CD4-positive, alpha-beta T cell (primary cell): ENCODE measurements at places on chromosomes 11 and 22. TPM values are rescaled to one million over a fixed set of nuclear protein-coding genes. Genes with fewer than 3 reads are reported as not detected.
A peak's percentile ranks its signal among the peaks of the same experiment; 100 is the strongest.

Gene SCGB1D2
- total RNA-seq, result not detected

Gene KCNQ1
- total RNA-seq, result 33.1 TPM

Gene BIK
- total RNA-seq, result 2.1 TPM

Gene MTFP1
- 38.0 TPM for total RNA-seq

Gene ARHGAP42
- total RNA-seq, result not detected

Gene MS4A14
- not detected for total RNA-seq

DNA sequence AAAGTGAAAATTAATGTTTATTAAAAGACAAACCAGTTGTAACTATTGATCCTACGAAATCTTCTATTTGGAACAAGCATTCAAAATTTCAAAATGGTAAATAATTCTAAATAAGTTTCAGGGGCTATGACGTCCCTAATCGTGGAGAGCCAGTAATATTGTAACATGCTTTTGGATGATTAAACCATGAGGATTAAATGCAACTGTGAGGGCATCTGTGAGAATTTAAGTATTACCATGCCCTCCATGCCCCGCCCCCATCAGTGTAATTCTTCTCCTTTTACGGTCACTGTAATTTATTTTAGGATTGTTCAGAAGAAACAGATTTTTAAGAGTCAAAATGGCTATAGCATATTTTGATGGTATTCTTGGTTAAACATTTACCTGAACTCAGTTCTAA, 133.2 kb downstream of the APOL5 start:
- no peak for DNase-seq
- H3K27me3 ChIP-seq, result no peaks in the 10 kb centered on the region
- no peak overlapping the region for H3K4me3 ChIP-seq
- no peaks in the 10 kb centered on the region for H3K4me1 ChIP-seq

GRCh38 chr11:125995313-125995712, 49.5 kb downstream of the VSIG10L2 start:
- no peak overlapping the region for H3K4me3 ChIP-seq
- no peak for DNase-seq

- peaks cover 3% of the 10 kb centered on the region for H3K27me3 ChIP-seq
- H3K36me3 ChIP-seq, result no peaks in the 10 kb centered on the region
- H3K4me3 ChIP-seq, result no peak overlapping the region
- no peak overlapping the region for H3K27ac ChIP-seq
Measured at GRCh38 chr11:61656347-61657077, 23.7 kb upstream of the DAGLA start.

DNA sequence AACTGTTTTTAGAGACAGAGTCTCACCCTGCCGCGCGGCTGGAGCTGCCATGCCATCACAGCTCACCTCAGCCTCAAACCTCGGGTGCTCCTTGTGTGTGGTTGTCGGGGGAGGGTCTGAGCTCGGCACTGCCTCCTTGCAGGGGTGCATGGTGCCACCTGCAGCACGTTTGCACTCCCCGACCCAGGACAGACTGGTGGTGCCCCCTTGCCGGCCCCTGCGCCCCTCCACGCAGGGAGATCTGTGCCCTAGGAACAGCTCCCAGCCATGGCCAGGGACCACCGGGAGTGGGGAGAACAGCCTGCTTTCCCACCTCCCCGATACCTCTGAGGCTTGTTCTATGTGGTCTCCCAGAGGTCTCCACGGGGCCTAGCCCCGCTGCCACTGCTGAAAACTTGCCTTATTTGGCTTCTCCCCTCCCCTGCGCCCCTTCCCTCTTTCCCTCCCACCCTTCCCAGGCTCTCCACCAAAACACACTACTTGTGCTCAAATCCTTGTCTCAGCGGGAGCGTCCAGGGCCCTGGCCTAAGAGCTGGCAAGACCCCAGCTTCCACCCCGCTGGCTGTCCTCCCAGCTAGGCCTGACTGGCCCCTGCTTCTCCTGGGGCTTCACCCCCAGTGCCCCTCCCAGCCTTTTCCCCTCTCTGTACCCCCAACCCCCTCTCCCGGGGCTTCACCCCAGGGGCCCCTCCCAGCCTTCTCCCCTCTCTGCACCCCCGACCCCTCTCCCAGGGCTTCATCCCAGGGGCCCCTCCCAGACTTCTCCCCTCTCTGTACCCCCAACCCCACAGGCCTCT, 13.4 kb upstream of the TPCN2 start:
- H3K4me1 ChIP-seq, result no peaks in the 10 kb centered on the region
- H3K27ac ChIP-seq, result no peak overlapping the region
- no peaks in the 10 kb centered on the region for H3K27me3 ChIP-seq
- H3K36me3 ChIP-seq, result no peaks in the 10 kb centered on the region

GRCh38 chr11:60280412-60280811, at the start of gene MS4A4A:
Gene MS4A4A (plus strand): TSS chr11:60280666. CDS start chr11:60280676, 10 bp downstream.
- DNase-seq, result no peak
- no peaks in the 10 kb centered on the region for H3K36me3 ChIP-seq
- no peak within 1 kb of the TSS for H3K4me3 ChIP-seq
- H3K4me1 ChIP-seq, result no peaks in the 10 kb centered on the region
- no peak within 1 kb of the TSS for H3K27ac ChIP-seq
- H3K27me3 ChIP-seq, result no peaks in the 10 kb centered on the region

- H3K27ac ChIP-seq, result no peak overlapping the region
- H3K4me3 ChIP-seq, result no peak overlapping the region
- no peaks in the 10 kb centered on the region for H3K27me3 ChIP-seq
- no peaks in the 10 kb centered on the region for H3K4me1 ChIP-seq
- no peaks in the 10 kb centered on the region for H3K36me3 ChIP-seq
Measured at GRCh38 chr11:128219731-128220120, 367.6 kb downstream of the ETS1 start.

GRCh38 chr11:36463781-36464180, 46.3 kb downstream of the TRAF6 start:
- no peaks in the 10 kb centered on the region for H3K36me3 ChIP-seq
- H3K27ac ChIP-seq, result no peak overlapping the region
- no peaks in the 10 kb centered on the region for H3K27me3 ChIP-seq
- DNase-seq, result no peak
- H3K4me3 ChIP-seq, result no peak overlapping the region

DNA sequence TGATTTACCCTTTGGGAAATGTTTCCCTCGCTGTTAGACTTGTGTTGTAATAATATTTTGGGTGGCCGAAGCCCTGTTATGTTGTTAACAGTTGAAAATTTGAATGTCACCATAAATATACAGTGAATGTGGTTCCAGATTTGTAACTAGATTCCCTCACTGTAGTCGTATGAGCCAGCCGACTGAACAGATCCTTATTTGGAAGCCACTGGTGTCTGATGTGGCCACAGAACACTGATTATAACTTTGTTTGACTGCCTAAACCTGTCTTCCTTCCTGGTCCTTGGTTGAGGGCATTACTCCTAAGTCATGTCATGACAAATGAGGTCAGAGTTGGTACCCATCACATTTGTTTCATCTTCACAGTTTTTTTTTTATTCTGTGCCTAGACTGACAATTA, 45.4 kb downstream of the YAP1 start:
- H3K4me3 ChIP-seq, result no peak overlapping the region
- H3K4me1 ChIP-seq, result no peaks in the 10 kb centered on the region
- H3K27me3 ChIP-seq, result no peaks in the 10 kb centered on the region
- H3K36me3 ChIP-seq, result no peaks in the 10 kb centered on the region
- H3K27ac ChIP-seq, result no peak overlapping the region

DNA sequence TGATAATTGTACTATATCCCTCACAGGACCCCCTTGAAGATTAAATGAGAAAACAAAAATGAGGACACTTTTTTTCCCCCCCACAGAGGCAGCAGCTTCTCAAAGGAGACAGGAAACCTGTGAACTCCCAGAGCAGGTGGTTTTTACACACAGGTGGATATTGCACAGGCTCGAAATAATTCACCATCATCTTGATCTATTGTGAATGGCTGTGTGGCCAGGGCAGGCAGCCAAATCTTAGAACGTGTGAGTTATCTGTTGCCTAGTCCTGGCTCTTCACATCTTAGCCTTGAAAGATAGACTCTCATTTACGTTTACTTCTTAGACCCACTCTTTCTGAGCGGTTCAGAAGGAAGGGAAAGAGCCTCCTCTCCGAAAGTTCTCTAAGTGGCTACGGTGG, 23.5 kb downstream of the PPFIBP2 start:
- H3K4me1 ChIP-seq, result no peaks in the 10 kb centered on the region
- no peak overlapping the region for H3K27ac ChIP-seq

DNA sequence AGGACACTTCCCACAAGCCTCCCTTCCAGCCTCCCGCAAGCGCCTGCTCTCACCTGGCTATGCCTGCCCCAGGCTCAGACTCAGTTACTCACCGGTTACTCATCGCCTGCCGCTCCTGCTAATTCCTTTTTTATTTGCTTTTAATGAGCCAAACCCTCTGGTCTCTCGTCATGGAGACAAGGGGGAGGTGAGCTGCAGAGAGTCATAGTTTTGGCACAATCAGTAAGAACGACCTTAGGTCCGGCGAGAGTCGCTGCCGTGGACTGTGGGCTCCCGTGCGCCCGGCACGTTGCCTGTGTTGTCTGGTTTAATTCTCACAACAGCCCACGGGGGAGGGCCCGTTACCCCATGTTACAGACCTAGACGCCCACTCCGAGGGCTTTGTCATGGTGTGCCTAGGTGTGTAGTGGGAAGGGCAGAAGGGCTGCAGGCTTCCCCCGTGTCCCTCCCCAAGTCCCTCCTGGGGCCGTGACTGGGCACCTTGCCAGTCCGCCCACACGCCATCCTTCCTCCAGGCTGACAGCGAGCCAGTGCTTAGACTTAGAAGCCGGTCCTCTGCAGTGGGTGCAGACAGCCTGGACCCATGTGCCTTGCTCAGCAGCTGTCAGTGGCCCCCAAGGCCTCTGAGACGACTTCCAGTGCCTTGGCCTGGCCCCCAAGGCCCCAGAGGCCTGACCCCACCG, 42.2 kb downstream of the WNT7B start:
- no peak overlapping the region for H3K27ac ChIP-seq
- no peak for DNase-seq
- no peaks in the 10 kb centered on the region for H3K4me1 ChIP-seq
- no peak overlapping the region for H3K4me3 ChIP-seq
- H3K36me3 ChIP-seq, result no peaks in the 10 kb centered on the region
- no peaks in the 10 kb centered on the region for H3K27me3 ChIP-seq

DNA sequence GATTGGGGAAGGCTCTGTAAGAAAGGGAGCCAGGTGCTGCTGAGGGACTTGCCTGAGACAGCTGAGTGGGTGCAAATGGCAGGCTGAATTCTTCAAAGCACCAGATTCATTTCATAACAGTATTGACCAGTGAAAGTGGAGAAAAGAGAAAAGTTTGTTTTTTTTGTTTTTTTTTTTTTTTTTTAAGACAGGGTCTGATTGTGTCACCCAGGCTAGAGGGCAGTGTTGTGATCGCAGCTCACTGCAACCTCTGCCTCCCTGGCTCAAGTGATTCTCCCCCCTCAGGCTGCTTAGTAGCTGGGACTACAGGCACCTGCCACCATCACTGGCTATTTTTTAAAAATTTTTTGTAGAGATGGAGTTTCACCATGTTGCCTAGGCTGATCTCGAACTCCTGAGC, 494.0 kb downstream of the MIAT start:
- no peaks in the 10 kb centered on the region for H3K36me3 ChIP-seq
- no peak overlapping the region for H3K4me3 ChIP-seq
- no peak overlapping the region for H3K27ac ChIP-seq
- DNase-seq, result no peak
- H3K27me3 ChIP-seq, result peaks cover 5% of the 10 kb centered on the region

DNA sequence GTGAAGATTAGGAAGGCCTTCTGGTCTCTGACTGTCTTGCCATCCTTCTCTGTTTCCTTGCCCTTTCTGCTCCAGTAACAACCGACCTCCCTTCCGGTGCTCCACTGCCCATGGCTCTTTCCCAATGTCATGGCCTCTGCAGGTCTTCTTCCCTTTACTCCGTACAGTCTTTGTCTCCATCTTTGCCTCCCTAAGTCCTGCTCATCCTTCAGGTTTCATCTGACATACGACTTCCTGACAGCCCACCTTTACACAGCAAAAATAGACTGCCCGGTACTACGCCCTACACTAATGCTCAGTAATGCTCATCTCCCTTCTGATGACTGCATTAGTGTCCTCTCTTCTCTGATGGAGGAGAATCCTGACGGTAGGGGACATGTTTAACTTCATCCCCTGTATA, 63.9 kb downstream of the FBXO7 start:
- H3K36me3 ChIP-seq, result no peaks in the 10 kb centered on the region
- no peak for DNase-seq
- peaks cover 2% of the 10 kb centered on the region for H3K27me3 ChIP-seq
- H3K27ac ChIP-seq, result no peak overlapping the region
- no peak overlapping the region for H3K4me3 ChIP-seq
- no peaks in the 10 kb centered on the region for H3K4me1 ChIP-seq

DNA sequence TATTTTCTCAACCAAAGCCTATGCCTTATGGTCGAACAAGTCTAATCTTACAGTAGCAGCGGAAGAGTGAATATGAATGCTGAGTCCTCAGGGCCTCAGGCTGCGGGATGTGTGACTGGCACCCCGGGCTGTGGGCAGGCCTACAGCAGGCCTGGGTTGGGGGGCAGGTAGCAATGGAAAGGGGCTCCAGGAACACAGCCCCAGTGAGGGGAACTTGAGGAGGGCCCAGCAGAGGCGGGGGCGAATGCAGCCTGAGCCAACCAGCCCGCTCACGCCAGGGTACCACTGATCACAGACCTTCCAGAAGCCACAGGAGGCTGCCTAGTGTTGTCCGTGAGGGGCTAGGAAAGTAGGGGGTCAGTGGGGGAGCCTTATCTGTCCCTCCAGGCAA, 11.3 kb upstream of the CD5 start:
- no peaks in the 10 kb centered on the region for H3K36me3 ChIP-seq
- H3K27me3 ChIP-seq, result no peaks in the 10 kb centered on the region
- peak overlapping the region; percentile 28 for H3K4me3 ChIP-seq
- H3K4me1 ChIP-seq, result peaks cover 50% of the 10 kb centered on the region

GRCh38 chr11:134476435-134477021, 64.5 kb upstream of the B3GAT1 start:
- H3K4me1 ChIP-seq, result no peaks in the 10 kb centered on the region
- H3K4me3 ChIP-seq, result no peak overlapping the region
- no peak overlapping the region for H3K27ac ChIP-seq
- H3K36me3 ChIP-seq, result no peaks in the 10 kb centered on the region
- H3K27me3 ChIP-seq, result peaks cover 12% of the 10 kb centered on the region

GRCh38 chr11:7208391-7208790, 43.3 kb upstream of the SYT9 start:
- H3K4me3 ChIP-seq, result no peak overlapping the region
- DNase-seq, result no peak
- H3K36me3 ChIP-seq, result no peaks in the 10 kb centered on the region

DNA sequence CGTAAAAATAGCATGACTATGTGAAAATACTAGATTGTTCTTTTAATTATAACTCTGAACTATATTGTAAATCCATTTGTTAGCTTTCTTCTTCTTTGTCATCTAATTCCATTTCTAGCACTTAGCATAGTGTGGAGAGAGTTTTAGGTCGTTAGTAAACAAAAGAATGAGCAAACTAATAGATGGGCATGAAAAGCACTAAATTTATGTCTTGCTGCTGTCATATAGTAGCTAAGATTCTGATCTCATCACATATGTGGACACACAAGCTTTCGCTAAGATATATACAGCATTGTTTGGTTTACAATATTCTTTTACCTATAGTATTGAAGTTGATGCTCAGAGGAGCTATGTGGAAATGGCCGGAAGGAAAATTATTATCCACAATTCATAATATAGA, 370.5 kb downstream of the CNTN5 start:
- no peaks in the 10 kb centered on the region for H3K36me3 ChIP-seq
- no peaks in the 10 kb centered on the region for H3K27me3 ChIP-seq
- H3K27ac ChIP-seq, result no peak overlapping the region
- H3K4me3 ChIP-seq, result no peak overlapping the region

- no peaks in the 10 kb centered on the region for H3K27me3 ChIP-seq
- H3K36me3 ChIP-seq, result peaks cover 40% of the 10 kb centered on the region
- peaks cover 31% of the 10 kb centered on the region for H3K4me1 ChIP-seq
- H3K27ac ChIP-seq, result no peak overlapping the region
- DNase-seq, result no peak
Measured at GRCh38 chr22:26486394-26486793, 2.7 kb downstream of the SRRD start.
